ENCODE measurements at places on chromosomes 2 and 18.

GRCh38 chr2:38935568-38936172 lies 46.0 kb downstream of the ARHGEF33 start:
- H3K27ac ChIP-seq, result no peak overlapping the region
- no peaks in the 10 kb centered on the region for H3K36me3 ChIP-seq
- H3K27me3 ChIP-seq, result no peaks in the 10 kb centered on the region
- no peaks in the 10 kb centered on the region for H3K4me1 ChIP-seq
- DNase-seq, result no peak

GRCh38 chr2:182933629-182934028 lies 67.2 kb upstream of the FRZB start:
- no peak for DNase-seq
- H3K27ac ChIP-seq, result no peak overlapping the region
- 0 out of 2 replicates have a peak, but pooled peaks cover 3% of the 10 kb centered on the region for H3K36me3 ChIP-seq
- peaks cover 2% of the 10 kb centered on the region for H3K4me1 ChIP-seq
- H3K27me3 ChIP-seq, result no peaks in the 10 kb centered on the region

DNA sequence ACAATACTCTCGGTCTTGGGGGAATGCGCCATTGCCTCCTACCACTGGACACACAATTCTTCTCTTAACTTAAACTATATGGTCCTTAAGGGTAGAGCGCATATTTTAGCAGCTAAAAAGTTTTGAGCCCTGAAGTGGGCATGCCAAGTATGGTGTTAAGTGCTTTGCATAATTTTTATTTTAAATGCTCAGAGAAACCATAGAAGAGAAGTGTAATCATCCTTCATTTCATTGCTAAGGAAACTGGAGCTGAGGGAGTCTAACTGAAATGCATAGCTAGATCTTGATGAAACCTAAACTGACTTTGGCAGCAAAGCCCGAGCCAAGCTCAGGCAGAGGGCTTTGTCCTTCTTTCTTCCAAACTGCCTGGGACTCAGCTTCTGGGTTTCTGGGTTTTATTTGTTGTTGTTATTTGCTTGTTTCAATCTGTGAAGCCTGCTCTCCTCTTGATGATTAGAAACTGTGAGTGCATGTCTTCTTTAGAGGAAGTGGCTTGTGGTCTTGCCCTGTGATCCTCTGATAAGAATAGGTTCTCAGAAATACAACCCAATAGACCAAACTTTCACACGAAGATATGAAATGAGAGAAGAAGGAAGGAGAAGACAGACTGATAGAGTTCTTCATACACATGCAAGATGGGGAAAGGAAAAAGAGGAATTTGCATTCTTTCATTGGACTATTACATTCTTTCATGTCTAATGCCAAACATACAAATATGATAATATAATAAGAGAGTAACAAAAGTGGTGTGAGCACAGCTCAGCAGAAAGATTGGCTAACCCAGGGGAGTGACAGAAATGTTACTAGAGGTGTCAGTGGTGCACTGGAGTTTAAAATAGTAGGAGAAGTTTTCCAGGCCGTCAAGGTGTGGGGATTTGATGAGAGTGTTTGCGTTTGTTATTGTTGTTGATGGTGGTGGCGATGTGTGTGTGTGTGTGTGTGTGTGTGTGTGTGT lies 7.5 kb upstream of the RNF144A start:
- DNase-seq, result no peak
- no peaks in the 10 kb centered on the region for H3K36me3 ChIP-seq
- H3K27ac ChIP-seq, result no peak overlapping the region
- no peak overlapping the region for H3K4me3 ChIP-seq
- H3K27me3 ChIP-seq, result no peaks in the 10 kb centered on the region

- peak overlapping the region; percentile 7 for H3K4me3 ChIP-seq
- H3K4me1 ChIP-seq, result no peaks in the 10 kb centered on the region
- DNase-seq, result no peak
- no peak overlapping the region for H3K27ac ChIP-seq
- peaks cover 5% of the 10 kb centered on the region for H3K36me3 ChIP-seq
These were observed 3.1 kb downstream of the SP3 start for GRCh38 chr2:173962031-173962430.

DNA sequence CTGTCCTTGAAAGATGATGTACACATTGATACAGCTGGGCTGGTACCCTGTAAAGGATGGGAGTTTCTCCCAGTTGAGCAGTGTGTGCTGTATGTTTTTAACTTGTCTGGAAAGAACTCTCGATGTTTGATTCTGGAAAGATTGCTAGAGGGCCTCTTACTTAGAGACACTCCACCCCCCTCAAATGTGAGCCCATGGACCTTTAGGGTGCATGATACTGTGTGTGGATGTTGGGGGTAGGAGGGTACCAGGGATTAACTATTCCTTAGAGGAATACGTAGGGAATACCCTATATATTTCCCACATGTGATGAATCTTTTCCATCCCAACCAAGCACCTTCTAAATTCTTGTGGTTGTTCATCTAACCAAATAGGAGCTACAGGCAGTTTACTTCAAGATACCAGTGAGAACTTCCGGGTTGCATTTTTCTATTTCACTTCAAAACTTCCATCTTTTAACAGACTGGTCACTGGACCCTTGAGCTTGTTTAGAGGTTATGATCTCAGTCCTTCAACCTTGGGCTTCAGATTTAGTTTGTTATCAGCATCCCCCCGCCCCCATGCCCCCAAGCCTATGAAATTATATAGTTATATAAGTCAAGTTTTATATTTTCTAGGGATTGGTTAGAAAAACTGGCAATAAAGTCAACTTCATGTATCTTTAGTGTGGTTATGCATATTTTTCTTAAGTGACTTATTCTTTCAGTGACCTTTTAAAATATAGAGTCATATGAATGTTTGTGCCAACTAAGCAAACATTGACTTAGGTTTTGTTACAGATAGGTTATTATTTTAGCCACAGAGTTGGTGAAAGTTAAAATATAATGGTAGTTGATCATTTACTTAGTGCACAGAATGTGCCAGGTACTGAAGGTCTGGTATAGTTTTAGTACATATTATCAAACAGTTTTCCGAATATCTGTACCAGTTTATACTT lies 18.2 kb downstream of the AFTPH start:
- no peak overlapping the region for H3K27ac ChIP-seq
- no peak for DNase-seq
- no peaks in the 10 kb centered on the region for H3K36me3 ChIP-seq
- no peak overlapping the region for H3K4me3 ChIP-seq

DNA sequence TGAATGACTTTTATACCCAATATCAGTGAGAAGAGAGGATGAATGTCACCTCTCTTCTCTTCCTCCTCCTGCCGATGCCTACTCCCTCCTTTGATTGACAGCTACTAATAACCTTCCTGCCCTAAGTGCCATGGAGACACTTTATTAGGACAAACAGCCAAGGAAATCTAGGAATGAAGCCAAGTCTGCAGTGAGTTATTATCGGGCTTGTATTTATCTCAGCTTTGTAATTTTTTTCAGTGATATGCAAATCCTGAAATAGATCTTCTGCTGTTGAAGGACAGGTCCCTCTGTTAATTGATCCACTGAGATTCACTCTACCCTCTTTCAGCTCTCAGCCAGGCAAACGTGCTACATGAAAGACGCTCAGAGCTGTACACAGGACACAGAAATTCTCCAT lies 686.7 kb downstream of the TMEM182 start:
- no peak for DNase-seq
- H3K36me3 ChIP-seq, result no peaks in the 10 kb centered on the region
- H3K27me3 ChIP-seq, result no peaks in the 10 kb centered on the region
- no peaks in the 10 kb centered on the region for H3K4me1 ChIP-seq
- no peak overlapping the region for H3K4me3 ChIP-seq
- no peak overlapping the region for H3K27ac ChIP-seq

GRCh38 chr18:57754577-57755338 lies 48.4 kb downstream of the ATP8B1 start:
- DNase-seq, result no peak
- H3K27ac ChIP-seq, result no peak overlapping the region
- H3K4me1 ChIP-seq, result no peaks in the 10 kb centered on the region
- no peaks in the 10 kb centered on the region for H3K27me3 ChIP-seq
- no peak overlapping the region for H3K4me3 ChIP-seq
- H3K36me3 ChIP-seq, result no peaks in the 10 kb centered on the region

- no peaks in the 10 kb centered on the region for H3K36me3 ChIP-seq
- H3K4me3 ChIP-seq, result peak overlapping the region; percentile 7
- no peaks in the 10 kb centered on the region for H3K27me3 ChIP-seq
- H3K4me1 ChIP-seq, result peaks cover 17% of the 10 kb centered on the region
- no peak overlapping the region for H3K27ac ChIP-seq
- peak; percentile 62 for DNase-seq
These were observed 11.8 kb downstream of the G6PC2 start for GRCh38 chr2:168912901-168913369.

GRCh38 chr18:22031611-22032010 lies 137.8 kb upstream of the GATA6 start:
- DNase-seq, result no peak
- H3K27ac ChIP-seq, result no peak overlapping the region
- H3K27me3 ChIP-seq, result no peaks in the 10 kb centered on the region
- no peaks in the 10 kb centered on the region for H3K4me1 ChIP-seq
- H3K36me3 ChIP-seq, result no peaks in the 10 kb centered on the region

DNA sequence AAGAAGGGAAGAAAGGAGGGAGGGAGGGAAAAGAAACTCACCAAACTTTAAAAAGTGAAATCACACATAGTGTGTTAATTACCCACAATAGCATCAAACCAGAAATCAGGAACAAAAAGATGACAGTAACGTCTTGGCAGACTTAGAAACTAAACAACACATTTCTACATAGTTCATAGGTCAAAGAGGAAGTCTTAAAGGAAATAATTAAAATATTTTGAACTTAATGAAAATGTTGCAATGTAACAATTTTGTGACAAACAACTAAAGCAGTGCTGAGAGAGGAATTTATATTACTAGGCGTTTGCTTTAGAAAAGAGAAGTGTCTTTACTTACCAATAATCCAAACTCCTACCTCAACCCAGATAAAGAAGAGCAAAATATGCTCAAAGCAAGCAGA lies 505.0 kb upstream of the ID2 start:
- H3K4me3 ChIP-seq, result no peak overlapping the region
- H3K36me3 ChIP-seq, result no peaks in the 10 kb centered on the region
- no peak for DNase-seq
- no peak overlapping the region for H3K27ac ChIP-seq

GRCh38 chr18:68484241-68484640 lies 230.7 kb downstream of the TMX3 start:
- H3K27me3 ChIP-seq, result no peaks in the 10 kb centered on the region
- no peak overlapping the region for H3K27ac ChIP-seq
- H3K36me3 ChIP-seq, result no peaks in the 10 kb centered on the region
- no peak overlapping the region for H3K4me3 ChIP-seq

DNA sequence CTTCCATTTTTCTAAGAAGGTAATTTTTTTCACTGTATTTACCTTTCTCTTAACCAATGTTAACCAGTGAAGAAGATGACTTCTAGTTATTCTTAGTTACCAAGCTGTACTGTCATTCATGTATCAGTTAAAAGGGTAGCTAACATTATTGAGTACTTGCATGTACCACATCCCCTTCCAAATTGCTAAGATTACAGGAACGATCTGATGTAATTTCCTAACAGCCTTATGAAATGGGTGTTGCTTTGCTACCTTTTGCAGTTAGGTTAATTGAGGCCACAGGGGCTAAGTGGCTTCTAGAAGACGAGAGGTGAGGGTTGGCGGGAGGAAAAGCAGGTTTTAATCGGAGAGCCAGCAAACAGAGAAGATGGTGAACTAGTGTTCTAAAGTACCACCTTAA lies 1.8 kb upstream of the SULT6B1 start:
- no peak overlapping the region for H3K4me3 ChIP-seq
- no peak for DNase-seq
- no peaks in the 10 kb centered on the region for H3K27me3 ChIP-seq
- no peak overlapping the region for H3K27ac ChIP-seq
- no peaks in the 10 kb centered on the region for H3K36me3 ChIP-seq

GRCh38 chr18:49061239-49061990 lies 110.7 kb upstream of the SMAD7 start:
- peaks cover 3% of the 10 kb centered on the region for H3K4me1 ChIP-seq
- no peak overlapping the region for H3K4me3 ChIP-seq
- no peaks in the 10 kb centered on the region for H3K27me3 ChIP-seq
- no peak for DNase-seq

- peaks cover 14% of the 10 kb centered on the region for H3K4me1 ChIP-seq
- H3K36me3 ChIP-seq, result no peaks in the 10 kb centered on the region
- no peak overlapping the region for H3K27ac ChIP-seq
- H3K27me3 ChIP-seq, result peaks cover 3% of the 10 kb centered on the region
- no peak overlapping the region for H3K4me3 ChIP-seq
These were observed 131.5 kb downstream of the MAIP1 start for GRCh38 chr2:200086911-200087310.

- no peaks in the 10 kb centered on the region for H3K4me1 ChIP-seq
- no peak overlapping the region for H3K27ac ChIP-seq
- H3K36me3 ChIP-seq, result no peaks in the 10 kb centered on the region
- DNase-seq, result no peak
- H3K27me3 ChIP-seq, result no peaks in the 10 kb centered on the region
- H3K4me3 ChIP-seq, result no peak overlapping the region
These were observed 208.1 kb downstream of the NCKAP5 start for GRCh38 chr2:133360190-133360589.

DNA sequence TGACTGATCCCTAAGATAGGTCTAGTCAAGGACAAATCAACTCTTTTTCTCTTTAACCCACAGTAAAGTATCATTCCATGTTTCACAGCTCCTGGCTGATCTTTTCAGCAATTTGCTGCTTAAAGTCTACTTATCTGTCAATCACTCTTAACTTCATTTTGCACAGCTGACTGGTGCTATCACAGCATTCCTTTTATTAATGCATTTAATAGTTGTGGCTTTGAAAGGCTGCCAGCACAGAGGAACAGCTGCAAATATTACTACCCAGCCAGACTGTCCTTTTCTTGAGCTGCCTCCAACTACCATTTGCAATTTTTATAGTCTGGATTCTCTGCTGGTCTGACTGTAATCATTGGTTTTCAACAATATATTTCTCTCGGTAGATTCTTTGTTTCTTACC lies 303.5 kb downstream of the STK39 start:
- peaks cover 7% of the 10 kb centered on the region for H3K4me1 ChIP-seq
- H3K4me3 ChIP-seq, result no peak overlapping the region
- H3K36me3 ChIP-seq, result no peaks in the 10 kb centered on the region
- H3K27me3 ChIP-seq, result no peaks in the 10 kb centered on the region

GRCh38 chr2:31563273-31563839 lies 17.4 kb downstream of the SRD5A2 start:
- no peaks in the 10 kb centered on the region for H3K27me3 ChIP-seq
- H3K27ac ChIP-seq, result no peak overlapping the region
- no peaks in the 10 kb centered on the region for H3K4me1 ChIP-seq
- no peaks in the 10 kb centered on the region for H3K36me3 ChIP-seq
- DNase-seq, result no peak

DNA sequence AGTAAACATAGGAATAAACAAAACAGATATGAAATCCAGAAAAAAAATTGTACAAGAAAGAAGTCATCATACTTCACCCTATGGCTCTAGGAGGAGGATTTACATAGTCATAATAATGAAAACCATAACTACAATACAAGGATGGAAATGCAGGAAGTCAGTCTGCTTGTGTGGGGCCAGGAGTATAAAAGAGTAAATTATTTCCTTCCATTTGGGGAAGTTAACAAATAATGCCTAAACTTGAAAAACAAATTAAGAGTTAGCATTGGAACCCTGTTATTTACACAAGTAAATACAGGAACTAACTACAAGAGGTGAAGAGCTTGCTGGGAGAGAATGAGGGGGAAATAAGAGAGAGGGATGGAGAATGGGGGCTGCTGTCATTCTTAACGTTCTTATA lies 15.4 kb downstream of the TMEM163 start:
- no peaks in the 10 kb centered on the region for H3K36me3 ChIP-seq
- DNase-seq, result no peak
- no peak overlapping the region for H3K27ac ChIP-seq
- H3K27me3 ChIP-seq, result no peaks in the 10 kb centered on the region

All from H1 (cell line).